ENCODE measurements at places on chromosomes 12 and 14.

DNA sequence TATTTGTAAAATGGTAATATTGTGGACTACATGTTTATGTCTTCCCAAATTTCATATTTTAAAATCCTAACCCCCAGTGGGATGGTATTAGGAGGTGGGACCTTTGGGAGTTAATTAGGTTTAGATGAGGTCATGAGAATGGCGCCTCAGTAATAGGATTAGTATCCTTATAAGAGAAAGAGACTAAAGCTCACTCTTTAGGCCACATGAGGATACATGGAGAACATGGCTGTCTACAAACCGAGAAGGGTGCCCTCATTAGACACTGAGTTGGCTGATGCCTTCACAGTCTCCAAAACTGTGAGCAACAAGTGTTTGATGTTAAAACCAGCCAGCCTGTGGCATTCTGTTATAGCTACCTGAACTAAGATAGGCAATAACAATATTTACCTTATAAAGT is 58.3 kb upstream of the OTOGL start:
- no peak for DNase-seq

GRCh38 chr12:56718636-56719035 is 6.5 kb downstream of the NACA start:
- DNase-seq, result no peak

DNA sequence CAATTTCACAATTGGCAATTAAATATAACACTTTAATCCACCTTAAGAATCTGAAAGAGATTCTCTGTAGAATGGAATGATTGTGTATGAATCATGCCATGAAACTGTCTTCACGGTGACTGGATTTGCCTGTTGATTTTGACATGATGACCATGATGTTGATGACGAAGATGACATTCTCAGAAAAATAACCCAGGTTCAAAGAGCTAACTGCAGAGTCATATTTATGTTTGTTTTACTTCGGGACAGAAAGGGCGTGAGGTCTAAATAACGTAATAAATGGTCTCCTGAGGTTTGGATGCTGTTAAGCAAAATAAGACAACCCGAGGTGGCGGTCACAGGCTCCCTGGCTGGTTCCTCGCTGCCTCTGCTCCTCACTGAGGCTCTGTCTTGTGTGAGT is 532.0 kb downstream of the TMEM121 start:
- no peak for DNase-seq

DNA sequence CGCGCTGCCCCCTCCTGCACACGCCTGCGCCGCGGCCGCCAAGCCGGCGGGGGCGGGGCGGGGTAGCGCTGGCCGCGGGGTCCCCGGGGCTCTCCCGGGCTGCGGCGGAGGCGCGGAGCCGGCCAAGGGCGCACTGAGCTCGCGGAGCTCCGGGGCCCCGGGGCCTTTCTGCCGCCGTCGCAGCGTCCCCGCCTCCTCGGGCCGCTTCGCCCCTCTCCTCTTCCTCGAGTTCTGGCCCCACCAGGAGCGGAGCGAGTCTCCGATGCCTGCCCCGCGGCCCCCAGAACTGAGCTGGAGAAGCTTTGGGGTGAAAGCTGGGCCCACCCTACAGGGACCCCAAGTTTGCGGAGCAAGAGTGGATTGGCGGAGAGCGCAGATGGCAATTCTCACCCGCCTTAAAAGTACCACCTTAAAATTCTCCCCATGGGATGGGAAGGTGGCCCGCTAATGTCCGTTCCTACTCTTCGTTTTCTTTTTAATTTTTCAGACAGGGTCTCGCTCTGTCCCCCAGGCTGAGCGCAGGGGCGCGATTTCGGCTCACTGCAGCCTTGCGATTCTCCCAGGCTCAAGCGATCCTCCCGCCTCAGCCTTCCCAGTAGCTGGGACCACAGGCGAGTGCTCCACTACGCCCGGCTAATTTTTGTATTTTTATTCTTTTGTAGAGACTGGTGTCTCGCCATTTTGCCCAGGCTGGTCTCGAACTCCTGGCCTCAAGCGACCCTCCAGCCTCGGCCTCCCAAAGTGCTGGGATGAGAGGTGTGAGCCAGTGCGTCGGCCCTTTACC is 129.6 kb downstream of the NDUFA12 start:
- no peak for DNase-seq

DNA sequence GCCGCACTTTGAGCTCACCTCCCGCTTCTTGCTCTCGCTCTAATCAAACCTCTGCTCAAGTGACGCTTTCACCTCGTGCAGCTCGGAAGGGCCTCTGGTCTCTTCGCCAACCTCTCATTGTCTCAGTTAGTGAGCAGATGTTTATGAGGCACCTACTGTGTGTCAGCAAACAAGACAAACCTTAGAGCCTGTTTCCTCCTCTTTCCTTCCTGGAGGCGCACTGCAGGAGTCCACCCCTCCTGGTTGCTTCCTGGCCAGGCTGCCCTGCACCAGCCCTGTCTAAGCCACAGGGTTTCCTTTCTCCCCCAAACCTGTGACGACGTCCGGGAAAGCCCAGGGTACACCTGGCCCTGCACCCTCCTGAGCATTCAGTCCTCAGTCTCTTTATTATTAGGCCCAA is 84.2 kb downstream of the PHETA1 start:
- DNase-seq, result no peak

DNA sequence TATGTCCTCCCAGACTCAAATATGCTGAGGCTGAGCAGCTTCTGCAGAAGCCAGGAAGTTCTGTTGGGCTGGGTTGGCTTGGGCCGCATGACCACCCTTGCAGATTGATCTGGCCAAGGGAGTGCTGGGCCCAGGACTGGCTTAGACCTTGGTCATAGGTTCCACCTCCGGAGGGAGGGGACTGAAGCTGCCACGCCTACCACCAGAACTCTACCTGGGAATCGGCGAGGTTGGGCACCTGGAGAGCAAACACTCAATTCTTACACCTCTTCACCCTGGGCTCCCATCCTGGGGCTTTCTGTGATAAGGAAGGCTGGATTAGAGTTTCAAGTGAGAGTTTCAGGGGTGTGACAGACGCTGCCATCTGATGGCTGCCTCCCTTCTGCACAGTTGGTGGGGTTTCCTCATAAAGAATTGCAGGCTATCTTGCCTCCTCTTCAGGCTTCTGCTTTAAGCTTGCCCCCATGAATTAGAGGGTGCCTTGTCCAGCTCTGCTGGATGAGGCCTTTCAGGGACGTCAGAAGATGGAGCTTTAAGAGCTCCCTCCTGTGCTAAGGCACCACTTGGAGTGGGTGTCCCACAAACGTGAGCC is 5.8 kb downstream of the SLC24A4 start:
- no peak for DNase-seq

- DNase-seq, result no peak
Observed at GRCh38 chr14:74921987-74922751, 891 bp downstream of the RPS6KL1 start.

DNA sequence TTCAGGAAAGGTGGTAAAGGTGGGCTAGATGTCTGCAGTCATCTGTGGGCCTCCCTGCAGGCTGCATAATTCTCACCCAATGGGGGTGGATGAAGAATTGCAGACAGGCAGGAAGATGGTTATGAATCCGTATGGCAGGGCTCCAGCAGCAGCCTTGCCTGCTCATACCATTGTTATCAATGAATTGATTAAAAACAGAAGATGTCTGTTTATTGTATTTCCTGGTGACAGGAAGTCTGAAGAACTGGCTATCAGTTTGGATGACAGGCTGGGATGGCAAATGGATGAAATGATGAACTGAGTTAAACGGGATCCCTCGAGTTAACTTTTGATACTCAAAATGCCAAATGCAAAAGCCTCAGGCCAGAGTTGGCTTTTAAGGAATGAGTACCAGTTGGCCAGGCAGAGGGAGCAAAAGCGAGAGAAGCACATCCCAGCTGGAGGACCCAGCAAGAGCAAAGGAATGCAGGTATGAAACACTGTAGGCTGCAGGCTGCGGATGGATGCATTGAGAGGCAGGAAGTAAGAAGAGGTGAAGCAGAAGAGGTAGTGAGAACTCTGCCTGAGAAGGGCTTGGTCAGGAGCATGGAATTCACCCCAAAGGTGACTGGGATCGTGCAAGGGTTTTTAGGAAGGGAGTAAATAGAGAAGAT is 550.0 kb upstream of the TBX3 start:
- DNase-seq, result no peak

- no peak for DNase-seq
Observed at GRCh38 chr12:84186433-84186832, 726.2 kb downstream of the SLC6A15 start.

DNA sequence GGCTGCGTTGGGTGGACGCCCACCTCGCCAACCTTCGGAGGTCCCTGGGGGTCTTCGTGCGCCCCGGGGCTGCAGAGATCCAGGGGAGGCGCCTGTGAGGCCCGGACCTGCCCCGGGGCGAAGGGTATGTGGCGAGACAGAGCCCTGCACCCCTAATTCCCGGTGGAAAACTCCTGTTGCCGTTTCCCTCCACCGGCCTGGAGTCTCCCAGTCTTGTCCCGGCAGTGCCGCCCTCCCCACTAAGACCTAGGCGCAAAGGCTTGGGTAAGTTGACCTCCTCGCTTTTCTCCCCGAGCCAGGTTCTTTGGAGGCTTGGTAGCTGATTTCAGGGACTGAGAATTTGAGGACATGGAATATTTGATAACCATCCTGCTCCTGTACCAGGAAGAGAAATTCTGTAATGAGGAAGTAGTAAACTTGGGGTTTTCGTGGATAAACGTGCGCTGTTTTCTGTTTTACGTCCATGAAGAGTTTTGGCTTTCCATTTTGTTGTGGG is 530 bp downstream of the APAF1 start:
- DNase-seq, result no peak

- no peak for DNase-seq
Observed at GRCh38 chr14:32601906-32602305, 272.8 kb downstream of the AKAP6 start.

DNA sequence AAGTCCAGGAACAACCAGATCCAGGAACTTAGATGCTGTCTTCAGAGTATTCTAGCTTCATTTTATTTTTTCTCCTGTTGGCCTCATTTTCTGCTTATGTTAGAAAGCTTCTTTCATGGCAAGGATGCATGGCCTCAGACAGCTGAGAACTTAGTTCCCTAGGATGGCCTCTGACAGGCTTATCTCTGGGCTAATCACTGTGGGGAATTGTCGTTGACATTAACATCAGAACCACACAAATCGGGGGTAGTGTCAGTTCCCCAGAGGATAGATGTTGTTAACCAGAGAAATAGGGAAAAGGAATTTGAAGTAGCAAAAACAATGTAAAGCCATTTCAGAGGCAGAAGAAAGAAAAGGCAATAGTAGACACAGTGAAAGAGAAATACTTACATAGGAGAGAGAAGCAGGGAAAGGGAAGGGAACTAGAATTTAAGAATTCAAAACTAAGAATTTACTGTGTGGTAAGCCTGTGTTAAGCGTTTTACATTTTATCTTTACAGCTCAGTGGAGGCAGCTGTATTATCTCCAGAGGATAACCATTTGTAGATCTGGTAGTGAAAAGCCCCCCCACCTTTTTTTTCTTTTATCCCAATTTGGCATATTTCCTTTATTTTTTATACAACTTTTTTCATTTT is 21.8 kb downstream of the FUT8 start:
- DNase-seq, result no peak

DNA sequence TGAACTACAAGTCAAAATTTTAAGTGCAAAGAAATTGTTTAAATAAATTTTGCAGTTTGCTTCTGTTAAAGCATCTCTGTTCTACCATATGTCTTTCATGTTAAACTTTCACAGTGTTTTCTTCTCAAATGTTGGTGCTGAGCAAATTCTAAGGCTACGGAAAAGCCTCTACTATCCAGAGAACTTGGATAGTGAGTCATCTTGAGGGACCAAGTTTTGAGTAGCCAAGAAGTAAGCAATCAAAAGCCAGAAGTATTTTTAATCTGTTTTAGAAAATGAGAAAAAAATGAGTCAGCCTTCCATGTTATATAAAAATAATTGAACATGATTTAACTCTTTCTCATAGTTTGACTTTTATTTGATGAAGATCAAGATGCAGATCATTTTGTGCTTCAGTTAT is 3.3 kb downstream of the BRMS1L start:
- no peak for DNase-seq

DNA sequence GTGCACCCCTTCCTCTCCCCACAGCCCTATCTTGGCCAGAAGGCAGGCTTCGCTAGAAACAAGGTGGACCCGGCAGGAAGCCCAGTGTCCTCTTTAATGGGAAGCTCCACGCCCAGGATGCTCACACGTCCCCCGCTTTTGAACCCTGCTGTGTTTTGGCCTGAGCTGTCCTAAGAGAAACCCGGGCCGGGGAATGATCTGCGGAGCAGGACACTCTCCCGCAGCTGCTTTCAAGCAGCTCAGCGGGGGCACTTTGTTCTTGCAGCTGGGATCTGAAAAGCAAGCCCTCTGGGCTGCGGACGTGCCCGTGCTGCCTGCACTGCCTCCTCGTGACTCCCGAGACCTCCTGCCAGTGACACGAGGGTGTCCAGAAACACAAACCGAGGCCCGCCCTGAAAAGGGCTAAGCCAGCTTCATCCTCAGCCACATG is 30.0 kb downstream of the SCARB1 start:
- no peak for DNase-seq

- DNase-seq, result no peak
Observed at GRCh38 chr12:117363953-117364486, 2.6 kb upstream of the NOS1 start.

GRCh38 chr14:68462683-68463082 is 330.2 kb downstream of the ZFP36L1 start:
- DNase-seq, result no peak

GRCh38 chr12:62860501-62861411 is 74.2 kb downstream of the PPM1H start:
- no peak for DNase-seq

GRCh38 chr14:56118611-56119181 is 485 bp downstream of the PELI2 start:
- no peak for DNase-seq

GRCh38 chr14:99248761-99249171 is 23.2 kb downstream of the BCL11B start:
- no peak for DNase-seq

DNA sequence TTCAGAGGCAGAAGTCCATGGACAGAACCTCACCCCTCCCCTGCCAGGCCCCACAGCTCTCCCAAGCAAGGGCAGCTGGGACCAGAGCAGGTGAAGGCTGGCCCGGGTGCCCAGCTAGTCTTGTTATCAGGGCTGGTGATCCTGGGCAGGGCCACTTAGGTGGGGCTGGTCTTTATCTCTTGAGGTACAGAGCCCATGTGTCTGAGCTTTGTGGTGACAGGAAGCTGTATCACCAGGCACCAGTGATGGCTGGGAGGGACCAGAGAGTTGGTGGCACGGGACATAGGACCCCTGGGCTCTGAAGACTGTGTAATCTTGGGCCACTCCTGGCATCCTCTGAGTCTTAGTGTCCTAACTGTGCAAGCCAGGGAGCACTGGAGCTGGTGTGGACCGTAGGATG is 12.8 kb upstream of the HPD start:
- DNase-seq, result no peak

DNA sequence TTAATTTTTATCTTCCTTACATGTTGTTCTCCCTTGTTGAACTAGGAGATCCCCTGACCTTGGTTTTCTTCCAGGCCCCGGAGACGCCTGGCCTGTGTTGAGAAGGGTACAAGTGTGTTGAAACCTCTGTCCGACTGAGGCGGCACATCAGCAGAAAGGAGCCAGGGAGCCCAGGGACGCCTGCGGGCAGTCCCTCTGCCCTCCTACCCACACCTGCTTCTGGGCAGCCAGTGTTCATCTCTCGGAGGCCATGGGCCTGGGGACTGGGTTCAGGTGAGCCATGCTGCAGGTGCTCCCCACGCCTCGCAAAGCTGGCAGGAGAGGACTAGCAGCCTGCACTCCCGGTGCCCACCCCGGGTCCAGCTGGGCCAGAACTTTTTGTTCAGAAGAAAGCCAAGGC is 39.9 kb upstream of the EIF5 start:
- no peak for DNase-seq
